Colonic mucosa (tissue), 4 donors: ENCODE measurements at places on chromosomes 3 and 15. TPM values are rescaled to one million over a fixed set of nuclear protein-coding genes. Genes with fewer than 3 reads are reported as not detected.

GRCh38 chr3:196941729-196942225 lies 551 bp downstream of the NCBP2 start:
- peak overlapping the region; percentile 97 for H3K27ac ChIP-seq
- peaks cover 2% of the 10 kb centered on the region for H3K36me3 ChIP-seq
- H3K4me1 ChIP-seq = peaks cover 8% of the 10 kb centered on the region
- H3K27me3 ChIP-seq = no peaks in the 10 kb centered on the region

- no peaks in the 10 kb centered on the region for H3K4me1 ChIP-seq
- H3K27ac ChIP-seq = no peak overlapping the region
- H3K36me3 ChIP-seq = peaks cover 5% of the 10 kb centered on the region
- H3K27me3 ChIP-seq = no peaks in the 10 kb centered on the region
Measured at GRCh38 chr15:80977627-80978036, 12.0 kb downstream of the MESD start.

Gene ZIC4
- not detected for total RNA-seq

Gene LRRC49
- 2.4 TPM for total RNA-seq
